ENCODE measurements at places on chromosomes 3 and 15.

- DNase-seq: peak; percentile 86
Measured at GRCh38 chr15:52078876-52079700, 33.5 kb downstream of the BCL2L10 start.

GRCh38 chr3:54784021-54784420, 143.8 kb downstream of the LRTM1 start:
- DNase-seq: no peak

DNA sequence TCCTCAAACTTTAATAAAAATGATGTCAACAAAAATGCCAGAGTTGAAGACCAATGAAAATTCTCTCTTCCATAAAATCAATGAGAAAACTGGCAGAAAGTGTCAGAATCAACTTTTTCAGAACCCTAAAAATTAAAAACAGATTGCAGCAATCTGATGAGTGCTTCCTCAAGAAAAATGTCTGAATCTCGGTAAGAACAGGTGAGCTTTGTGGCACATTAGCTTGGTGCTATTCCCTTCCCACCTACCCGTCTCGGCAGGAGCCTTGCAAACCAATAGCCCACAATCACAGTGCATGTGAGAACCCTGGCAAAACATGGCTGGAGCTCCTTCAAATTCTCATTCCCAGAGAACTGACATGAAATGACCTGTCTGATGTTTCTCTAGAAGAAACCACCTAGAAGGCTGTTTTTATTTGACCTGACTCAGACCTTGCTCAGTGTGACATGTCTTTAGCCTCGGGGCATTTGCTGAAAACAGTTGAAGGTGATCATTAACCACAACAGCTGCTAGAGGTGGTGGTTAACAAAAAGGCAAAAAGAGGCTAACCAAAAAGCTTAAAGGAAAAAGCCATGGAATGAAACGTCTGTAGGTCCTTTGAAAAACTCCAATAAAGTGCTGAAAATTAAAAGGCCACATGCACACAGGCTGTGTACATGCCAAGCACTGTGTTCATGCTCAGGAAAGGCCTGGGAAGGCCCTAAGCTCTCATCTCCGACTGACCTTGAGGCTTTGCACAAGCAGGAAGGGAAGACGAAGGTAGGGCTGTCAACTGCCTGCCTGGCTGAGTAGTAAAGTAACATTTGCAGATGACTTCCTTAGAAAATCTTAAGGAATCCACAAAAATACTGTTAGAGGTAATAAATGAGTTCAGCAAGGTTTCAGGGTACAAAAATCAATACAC, 253.0 kb upstream of the NSMCE3 start:
- no peak for DNase-seq

- DNase-seq: no peak
Measured at GRCh38 chr3:107272885-107273284, 104.4 kb upstream of the CCDC54 start.

DNA sequence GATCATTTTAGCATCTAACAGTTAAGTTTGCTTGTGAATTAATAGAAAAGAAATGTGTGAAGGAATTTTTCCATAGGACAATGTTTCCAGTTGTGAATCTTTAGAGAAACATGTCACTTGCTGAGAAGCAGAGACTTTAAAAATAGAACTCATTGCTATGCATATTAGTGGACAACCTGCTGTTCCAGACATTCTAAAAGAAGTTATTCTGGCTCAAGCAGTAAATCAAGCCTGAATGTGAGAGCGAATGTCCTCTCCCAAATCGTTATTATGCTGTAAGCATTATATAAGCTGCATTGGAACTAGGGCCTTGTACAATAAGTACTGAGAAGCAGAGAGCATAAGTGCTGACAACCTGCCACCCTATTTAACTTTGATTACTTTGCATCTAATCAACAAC, 990.9 kb downstream of the PLOD2 start:
- DNase-seq: no peak

GRCh38 chr3:118472586-118472985, 562.1 kb downstream of the IGSF11 start:
- no peak for DNase-seq

Measured in osteoblast (primary cell).